ENCODE measurements at places on chromosomes 13 and 19.

- no peak for DNase-seq
Measured at GRCh38 chr13:51360489-51360888, 21.0 kb downstream of the SERPINE3 start.

- no peak for DNase-seq
Measured at GRCh38 chr13:30725326-30726085, 9.8 kb upstream of the ALOX5AP start.

DNA sequence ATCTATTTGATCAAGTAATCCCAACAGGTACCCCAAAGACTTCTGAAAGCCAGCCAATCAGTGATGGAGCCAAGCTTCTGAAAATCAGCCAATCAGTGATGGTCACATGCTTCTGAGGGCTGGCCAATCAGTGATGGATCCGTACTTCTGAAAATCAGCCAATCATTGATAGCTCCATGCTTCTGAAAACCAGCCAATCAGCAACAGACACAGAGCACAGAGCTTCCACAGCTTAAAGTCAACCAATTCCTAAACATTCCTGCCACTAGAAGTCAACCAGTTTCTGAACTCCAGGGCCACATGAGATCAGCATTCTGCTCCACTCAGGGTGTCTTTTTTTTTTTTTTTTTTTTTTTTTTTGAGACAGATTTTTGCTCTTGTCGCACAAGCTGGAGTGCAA is 8.2 kb upstream of the HSD17B14 start:
- no peak for DNase-seq

- DNase-seq, result no peak
Measured at GRCh38 chr19:36837176-36837905, 846 bp downstream of the ZNF790 start.

- no peak for DNase-seq
Measured at GRCh38 chr19:1163934-1164683, 10.0 kb downstream of the SBNO2 start.

DNA sequence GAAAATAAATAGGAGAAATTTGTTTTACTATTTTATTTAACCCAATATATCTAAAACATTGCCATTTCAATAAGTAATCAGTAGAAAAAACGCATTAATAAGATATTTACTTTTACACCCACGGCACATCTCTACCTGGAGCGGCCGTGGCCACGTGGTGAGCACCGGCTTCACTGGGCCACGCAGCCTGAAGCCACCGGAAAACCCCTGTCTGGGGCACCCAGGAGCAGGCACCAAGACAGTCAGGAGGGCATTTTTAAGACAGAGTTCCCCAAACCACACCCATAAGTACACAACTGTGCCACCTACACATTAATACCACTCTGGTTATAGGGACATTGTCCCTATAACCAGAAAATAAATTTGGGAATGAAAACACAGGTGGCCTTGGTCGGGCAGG is 80.9 kb downstream of the SPACA7 start:
- no peak for DNase-seq

- no peak for DNase-seq
Measured at GRCh38 chr19:8239528-8240273, 30.5 kb downstream of the CERS4 start.

GRCh38 chr19:4370418-4371041 is 27.2 kb downstream of the MPND start:
- no peak for DNase-seq

GRCh38 chr19:45753548-45753947 is 15.5 kb downstream of the SIX5 start:
- no peak for DNase-seq

DNA sequence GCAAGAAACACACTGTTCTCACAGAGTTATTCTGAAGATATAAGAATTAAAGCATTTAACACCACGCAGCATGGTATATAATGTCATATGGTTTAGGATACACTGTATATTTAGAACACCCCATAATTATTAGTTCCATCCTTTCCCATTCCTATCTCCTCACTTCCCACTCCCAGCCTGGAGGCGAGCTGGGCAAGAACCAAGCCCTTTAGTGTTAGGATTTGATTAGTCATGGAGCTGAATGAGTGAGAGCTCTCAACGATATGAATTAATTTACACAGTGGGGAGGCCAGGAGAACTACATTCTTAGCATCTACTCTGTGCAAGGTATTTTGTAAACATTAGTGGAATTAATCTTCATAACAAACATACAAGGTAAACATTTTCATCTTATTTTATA is 934.3 kb downstream of the DIAPH3 start:
- no peak for DNase-seq

DNA sequence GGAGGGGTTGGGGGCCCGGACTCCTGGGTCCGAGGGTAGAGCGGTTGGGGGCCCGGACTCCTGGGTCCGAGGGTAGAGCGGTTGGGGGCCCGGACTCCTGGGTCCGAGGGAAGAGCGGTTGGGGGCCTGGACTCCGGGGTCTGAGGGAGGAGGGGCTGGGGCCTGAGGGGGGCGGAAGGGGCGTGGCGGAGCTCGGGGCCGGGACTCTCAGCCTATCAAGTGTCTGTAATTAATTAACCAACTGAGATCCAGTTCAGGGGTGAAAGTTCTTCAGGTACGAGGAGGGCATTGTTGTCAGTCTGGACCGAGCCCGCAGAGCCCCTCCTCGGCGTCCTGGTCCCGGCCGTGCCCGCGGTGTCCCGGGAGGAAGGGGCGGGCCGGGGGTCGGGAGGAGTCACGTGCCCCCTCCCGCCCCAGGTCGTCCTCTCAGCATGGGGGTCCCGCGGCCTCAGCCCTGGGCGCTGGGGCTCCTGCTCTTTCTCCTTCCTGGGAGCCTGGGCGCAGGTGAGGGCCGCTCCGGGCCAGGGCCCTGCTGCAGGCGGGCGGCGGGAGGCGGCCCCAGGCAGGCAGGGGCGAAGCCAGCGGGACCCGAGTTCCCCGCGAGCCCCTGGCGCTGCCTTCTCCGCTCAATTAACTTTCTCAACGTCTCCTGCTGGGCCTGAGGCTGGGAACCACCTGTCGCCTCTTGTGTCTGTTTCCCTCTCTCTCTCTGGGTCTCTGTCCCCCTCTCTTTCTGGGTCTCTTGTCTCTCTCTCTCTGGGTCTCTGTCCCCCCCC is 697 bp downstream of the FCGRT start:
- no peak for DNase-seq

DNA sequence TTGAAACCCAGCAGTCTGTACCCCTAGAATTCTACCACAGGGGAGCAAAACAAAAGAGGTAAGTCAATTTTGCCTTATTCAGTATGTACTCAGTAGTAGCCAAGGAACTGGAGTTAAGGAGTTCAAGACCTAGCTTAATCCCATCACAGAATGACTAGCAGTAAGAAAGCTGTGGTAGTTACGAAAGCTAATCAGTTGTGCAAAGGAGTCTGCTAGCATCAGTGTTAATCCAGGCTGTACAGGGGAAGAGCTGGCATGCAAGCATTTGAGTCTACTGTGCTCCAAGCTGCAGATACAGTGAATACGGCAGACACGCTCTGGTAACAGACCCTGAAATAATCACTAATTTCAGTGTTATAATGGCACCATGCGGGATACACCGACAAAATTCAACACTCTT is 4.7 kb downstream of the DNMT1 start:
- no peak for DNase-seq

- no peak for DNase-seq
Measured at GRCh38 chr13:44929692-44930091, 59.6 kb downstream of the NUFIP1 start.

GRCh38 chr13:62040806-62041205 is 625.2 kb upstream of the PCDH20 start:
- DNase-seq, result no peak

DNA sequence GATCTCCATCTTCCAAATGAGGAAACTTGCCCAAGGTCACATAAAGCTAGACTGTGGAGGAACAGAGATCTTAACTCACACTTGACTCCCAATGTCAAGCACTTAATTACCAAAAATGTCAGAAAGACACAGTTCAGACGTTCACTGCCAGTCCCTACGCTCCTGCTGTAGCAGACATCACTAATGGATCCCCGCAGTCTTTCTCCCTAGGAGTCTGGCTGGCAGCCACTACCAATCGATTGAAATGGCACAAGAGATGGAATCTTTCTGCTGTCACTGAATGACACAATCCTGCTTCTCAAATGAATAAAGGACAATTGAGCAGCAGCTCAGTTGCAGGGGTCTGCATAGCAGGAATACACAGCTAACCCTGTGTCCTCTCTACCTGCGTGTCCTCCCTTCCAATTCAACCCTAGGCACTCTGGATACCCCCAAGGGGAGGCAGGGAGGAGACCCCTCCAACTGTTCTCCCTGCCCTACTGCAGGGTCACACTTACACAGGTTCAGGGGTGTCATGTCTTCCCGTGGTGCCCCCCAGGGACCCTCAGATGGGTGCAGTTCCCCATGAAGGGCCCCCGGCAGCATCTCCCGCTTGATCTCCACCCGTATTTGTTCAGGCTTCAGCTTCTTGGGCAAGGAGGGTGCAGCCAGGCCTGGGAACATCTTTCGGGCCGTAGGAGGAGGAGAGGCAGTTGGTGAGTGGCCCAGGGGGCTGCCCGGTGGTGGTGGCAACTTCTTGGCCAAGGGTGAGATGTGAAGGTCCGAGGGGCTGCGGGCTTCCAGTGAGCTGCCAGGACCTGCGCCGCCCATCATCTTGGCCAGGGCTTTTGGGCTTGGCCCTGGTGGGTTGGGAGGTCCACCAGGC is 7.9 kb upstream of the AKAP8L start:
- no peak for DNase-seq

GRCh38 chr13:38763446-38764381 is 76.8 kb downstream of the FREM2 start:
- no peak for DNase-seq

- no peak for DNase-seq
Measured at GRCh38 chr13:29791997-29792780, 58.2 kb downstream of the UBL3 start.

DNA sequence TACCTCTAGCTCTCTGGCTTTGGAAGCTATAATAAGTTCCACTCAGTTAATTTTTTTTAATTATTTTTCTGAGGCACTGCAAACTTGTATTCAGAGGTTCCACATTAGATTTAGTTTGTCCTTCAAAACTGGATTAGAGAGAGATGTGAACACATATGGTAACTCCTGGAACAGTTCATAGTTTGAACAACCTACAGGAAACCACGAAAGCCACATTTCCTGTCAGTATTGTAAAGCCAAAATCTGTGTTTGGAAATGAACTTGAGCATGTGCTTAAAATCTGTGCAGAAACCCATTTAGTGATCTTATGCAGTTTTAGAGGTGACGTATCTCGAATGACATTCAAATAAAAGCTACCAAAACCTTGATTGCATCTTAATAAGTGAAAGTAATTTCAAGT is 1952.0 kb downstream of the OLFM4 start:
- DNase-seq, result no peak

- DNase-seq, result no peak
Measured at GRCh38 chr13:43170506-43170905, 147.1 kb downstream of the DNAJC15 start.

- DNase-seq, result no peak
Measured at GRCh38 chr13:79457948-79458347, 23.0 kb upstream of the NDFIP2 start.

DNA sequence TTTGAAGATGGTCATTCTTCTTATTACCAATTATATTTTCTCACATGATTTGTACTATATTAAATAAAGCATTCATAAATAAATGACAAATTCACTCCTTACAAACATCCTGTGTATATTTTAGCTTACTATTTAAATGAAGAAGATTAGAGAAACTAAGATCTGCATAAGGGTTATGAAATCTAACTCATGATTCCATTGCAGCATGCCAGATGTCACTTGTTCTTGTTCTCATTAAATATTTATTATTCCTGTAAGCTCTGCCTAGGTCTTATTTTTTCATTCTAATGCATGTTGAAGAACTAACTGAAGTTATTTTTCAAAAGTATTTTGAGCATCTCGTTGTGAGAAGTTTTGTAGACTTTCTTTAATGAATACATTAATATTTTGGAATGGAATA is 18.3 kb downstream of the NUP58 start:
- DNase-seq, result no peak

DNA sequence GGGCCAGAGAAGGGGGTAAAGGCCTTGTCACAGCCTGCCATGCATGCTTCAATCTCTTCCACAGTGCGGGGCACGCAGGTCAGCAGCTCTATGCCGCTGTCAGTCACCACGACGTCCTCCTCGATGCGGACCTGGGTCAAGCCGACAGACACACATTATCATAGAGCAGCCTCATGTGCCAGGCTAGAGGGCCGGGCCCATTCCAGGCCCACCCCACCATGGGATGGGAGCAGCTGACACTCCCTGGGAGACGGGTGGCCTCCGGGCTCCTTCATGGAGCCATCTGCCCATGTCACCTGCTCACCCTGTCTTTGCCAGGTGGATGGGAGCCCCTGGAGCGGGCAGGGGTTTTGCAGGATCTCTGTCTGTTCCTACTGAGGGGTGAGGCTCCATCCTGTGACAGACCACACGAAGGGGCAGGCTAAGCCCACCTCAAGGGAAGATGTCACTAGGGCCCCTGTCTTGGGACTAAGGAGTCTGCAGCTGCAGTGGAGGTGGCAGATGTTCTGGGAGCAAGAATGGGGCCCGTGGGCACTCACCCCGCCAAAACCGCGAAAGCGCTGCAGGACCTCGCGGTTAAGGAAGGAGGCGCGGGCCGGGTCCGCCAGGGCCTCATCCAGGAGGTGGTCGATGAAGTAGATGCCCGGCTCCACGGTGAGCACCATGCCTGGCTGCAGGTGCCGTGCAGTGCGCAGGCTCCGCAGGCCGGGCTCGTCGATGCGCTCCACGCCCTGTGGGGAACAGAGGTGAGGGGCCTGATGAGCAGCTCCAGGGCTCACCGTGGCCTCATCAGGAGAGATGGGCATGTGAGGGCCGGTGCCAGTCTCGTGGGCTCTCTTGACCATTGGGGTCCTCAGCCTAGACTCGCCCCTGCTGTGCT is 14.1 kb downstream of the CEBPG start:
- DNase-seq, result no peak

DNA sequence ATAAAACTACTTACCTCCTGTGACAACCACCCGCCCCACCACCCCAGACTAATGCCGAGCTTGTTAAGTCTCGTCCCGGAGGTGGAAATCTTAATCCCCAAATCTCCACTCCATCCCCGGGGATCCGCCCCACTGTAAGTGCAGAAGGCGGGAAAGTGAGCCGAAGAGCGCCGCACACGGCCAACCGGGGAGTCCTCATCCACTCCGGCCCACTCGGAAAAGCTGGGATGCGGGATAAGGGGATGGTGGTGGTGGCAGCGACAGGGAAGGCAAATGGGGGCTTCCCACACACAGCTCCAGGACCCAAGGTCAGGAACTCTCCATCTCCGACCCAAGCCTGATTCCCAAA is 621 bp downstream of the FBL start:
- DNase-seq, result peak; percentile 88

Measured in Panc1 (cell line).